HEK293T (cell line): ENCODE measurements at places on chromosomes 16 and 17.

DNA sequence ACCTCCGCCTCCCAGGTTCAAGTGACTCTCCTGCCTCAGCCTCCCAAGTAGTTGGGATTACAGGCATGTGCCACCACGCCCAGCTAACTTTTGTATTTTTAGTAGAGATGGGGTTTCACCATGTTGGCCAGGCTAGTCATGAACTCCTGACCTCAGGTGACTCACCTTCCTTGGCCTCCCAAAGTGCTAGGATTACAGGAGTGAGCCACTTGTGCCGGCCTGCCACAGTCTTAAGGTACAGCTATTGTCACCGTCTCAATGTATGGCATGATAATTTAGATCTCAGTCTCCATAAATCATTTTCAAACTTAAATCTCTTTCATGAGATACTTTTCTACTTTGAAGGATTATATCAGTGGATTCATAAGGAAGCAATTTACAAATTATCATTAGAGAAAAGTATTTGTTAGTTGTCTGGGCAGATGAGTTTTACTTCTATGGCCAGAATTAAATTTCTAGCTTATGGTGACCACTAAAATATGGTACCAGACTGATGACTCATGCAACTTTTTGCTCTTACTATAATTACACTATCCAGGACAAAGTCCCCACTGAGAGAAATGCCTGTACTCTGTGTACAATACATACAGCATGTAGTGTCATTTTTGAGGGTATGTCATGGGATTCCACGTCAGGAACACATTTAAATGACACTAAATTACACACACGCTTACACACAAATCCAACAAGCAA is 1230.3 kb upstream of the GOT2 start:
- no peak for DNase-seq

DNA sequence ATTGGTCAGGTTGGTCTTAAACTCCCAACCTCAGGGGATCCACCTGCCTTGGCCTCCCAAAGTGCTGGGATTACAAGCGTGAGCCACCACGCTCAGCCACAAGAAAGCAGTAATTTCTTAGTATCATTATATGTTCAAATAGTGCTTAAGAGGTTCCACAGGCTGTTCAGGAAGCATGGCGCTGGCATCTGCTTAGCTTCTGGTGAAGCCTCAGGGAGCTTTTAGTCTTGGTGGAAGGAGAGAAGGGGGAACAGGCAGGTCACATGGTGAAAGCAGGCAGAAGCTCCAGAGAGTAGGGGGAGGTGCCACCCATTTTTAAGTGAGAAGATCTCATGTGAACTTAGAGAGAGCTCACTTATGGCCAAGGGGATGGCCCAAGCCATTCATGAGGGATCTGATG is 3.7 kb upstream of the SEC14L1 start:
- DNase-seq: no peak

DNA sequence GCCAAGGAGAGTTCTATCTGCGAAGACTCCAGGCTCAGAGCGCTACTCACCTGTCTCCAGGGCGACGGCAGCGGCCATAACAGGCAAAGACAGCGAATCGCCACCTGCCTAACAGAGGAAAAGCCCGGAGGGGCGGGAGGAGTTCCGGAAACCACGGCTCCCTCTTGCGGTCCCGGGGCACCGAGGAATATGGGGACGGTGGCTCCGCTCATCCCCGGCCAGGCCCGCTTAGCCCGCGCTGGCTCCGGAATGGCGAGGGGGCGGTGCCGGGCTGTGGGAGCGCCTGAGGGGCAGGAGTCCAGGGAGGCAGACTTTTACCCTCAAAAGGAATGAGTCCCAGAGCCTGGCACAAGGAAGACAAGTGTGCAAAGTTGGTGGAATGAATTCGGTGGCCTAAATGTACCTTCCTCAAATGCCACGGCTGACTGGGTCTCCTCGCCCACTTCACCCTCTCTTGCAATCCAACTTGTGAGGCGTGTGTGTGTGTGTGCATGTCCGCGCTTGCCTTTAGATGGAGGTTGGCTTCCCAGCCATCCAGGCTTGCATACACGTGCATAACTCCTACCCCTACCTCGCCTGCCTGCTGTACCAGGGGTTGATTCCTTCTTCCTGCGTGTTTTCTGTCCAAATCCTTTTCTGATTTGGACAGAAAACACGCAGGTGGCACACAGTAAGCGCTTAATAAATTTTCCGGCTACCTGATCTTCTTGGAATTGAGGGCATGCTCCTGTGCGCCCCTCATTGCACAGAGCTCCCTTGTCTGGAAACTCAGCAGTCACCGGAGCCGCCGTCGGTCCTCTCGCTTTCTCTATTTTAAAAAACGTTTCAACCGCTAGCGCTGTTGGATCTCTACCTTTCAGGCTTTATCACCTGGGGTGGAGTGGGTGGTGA is 3.5 kb downstream of the C17orf100 start:
- DNase-seq: no peak

- no peak for DNase-seq
Measured at GRCh38 chr16:84924331-84925091, 86.8 kb downstream of the ZDHHC7 start.

GRCh38 chr16:65066651-65067050 is 55.2 kb downstream of the CDH11 start:
- no peak for DNase-seq

GRCh38 chr17:35618628-35619027 is 31.5 kb downstream of the AP2B1 start:
- no peak for DNase-seq

- DNase-seq: peak; percentile 3
Measured at GRCh38 chr17:42424991-42425610, 2.0 kb upstream of the CAVIN1 start.

GRCh38 chr17:56173026-56173425 is 19.8 kb downstream of the ANKFN1 start:
- no peak for DNase-seq

GRCh38 chr17:2034157-2034556 is 4.2 kb downstream of the DPH1 start:
- DNase-seq: no peak

GRCh38 chr17:40063187-40063771 is 514 bp downstream of the THRA start:
- peak; percentile 15 for DNase-seq

DNA sequence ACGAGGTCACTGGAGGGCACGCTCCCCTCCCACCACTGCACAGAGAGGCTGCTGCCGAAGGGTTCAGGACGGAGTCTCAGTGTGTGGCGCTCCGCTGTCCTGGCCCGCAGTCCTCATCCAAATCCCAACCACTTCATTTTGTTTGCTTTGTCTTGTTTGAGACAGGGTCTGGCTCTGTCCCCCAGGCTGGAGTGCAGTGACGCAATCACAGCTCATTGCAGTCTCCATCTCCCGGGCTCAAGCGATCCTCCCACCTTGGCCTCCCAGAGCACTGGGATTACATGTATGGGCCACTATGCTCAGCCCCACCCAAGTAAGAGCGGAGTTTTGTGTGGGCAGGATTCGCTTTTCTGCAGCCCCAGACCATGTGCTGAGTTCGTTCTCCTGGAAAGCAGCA is 12.7 kb downstream of the UNKL start:
- no peak for DNase-seq

DNA sequence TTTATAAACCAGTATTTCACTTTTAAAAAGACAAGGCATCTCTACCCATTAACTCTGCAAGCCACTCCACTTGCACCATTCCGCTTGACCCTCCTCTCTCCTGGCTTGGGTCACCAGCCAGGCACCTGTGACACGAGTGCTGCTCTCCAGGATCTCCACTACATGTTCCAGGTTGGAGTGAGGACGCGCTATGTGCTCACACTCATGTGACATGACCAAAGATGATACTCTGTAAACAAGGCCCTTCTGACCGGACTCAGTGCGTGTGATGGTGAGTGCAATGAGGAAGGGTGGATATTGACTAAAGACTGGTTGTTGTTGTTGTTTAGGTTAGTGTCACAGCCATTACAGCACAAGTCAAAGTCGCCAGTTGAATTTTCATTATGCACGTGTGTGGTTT is 192.7 kb downstream of the MRTFB start:
- DNase-seq: no peak

- DNase-seq: peak; percentile 96
Measured at GRCh38 chr17:1203111-1203966, 23.6 kb upstream of the ABR start.

- DNase-seq: no peak
Measured at GRCh38 chr17:38544839-38545209, 60.9 kb downstream of the SRCIN1 start.

- DNase-seq: no peak
Measured at GRCh38 chr16:29991571-29991904, 3.9 kb downstream of the HIRIP3 start.

DNA sequence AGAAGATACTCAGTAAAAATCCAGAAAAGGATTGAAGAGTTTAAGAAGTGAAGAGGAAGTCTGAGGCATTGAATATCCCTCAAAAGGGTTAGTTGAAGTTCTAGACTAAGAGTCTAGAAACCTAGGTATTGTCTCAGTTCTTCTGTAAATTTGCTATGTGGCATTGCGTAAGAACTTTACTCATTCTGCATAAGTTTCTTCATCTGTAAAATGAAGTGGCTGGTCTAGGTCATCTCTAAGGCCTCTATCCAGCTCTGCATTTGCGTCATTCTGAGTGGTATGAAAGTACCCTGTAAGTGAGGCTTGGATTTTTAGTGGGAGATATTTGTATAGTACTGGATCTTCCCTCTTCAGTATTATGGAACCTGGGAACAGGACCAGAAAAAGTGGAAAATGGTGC is 130.2 kb downstream of the MYO1D start:
- DNase-seq: no peak

DNA sequence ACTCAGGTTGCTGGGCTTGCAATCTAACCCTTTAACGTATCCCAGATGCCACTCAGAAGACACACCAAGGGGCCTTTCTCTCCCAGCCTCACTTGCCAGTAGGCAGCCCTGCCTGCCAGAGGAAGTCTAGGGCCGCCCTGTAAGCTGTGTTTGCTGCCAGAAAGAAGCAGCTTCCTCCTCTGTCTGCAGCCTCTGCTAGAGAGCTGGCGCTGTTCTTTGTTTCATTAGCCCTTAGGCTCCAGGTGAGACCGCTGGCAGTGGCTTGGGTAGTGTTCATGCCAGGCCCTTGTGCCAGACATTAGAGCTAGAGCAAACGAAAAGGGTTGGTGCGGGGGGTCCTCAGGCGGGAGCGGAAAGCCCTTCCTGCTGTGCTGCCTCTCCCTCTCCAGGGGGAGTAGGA is 8.9 kb downstream of the CTRL start:
- DNase-seq: no peak

- DNase-seq: no peak
Measured at GRCh38 chr16:75371171-75371570, 62.1 kb downstream of the CFDP1 start.

- no peak for DNase-seq
Measured at GRCh38 chr16:50747207-50747956, 5.5 kb downstream of the CYLD start.

- no peak for DNase-seq
Measured at GRCh38 chr17:41377546-41377945, 4.6 kb downstream of the KRT34 start.

DNA sequence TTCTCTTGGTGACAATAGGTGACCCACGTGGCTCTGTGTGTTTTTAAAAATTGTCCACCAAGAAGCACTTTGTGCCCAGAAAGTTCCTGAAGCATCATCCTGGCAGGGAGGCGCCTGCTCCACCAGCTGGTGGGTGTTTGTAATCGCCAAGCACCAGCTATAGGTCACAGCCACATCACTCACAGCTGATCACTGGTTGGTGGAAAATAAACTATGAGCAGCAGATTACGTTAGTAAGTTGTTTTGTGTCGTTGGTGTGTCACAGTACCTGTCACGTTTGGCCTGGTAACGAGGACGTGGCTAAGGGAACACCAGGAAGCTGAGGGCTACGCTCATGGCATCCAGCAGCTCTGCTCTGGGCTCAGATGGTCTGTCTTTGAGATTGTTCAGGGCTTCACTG is 10.1 kb downstream of the MRM3 start:
- no peak for DNase-seq

- no peak for DNase-seq
Measured at GRCh38 chr16:29922986-29923501, 3.0 kb downstream of the KCTD13 start.

GRCh38 chr17:58376472-58377000 is 24.5 kb upstream of the SUPT4H1 start:
- DNase-seq: no peak

DNA sequence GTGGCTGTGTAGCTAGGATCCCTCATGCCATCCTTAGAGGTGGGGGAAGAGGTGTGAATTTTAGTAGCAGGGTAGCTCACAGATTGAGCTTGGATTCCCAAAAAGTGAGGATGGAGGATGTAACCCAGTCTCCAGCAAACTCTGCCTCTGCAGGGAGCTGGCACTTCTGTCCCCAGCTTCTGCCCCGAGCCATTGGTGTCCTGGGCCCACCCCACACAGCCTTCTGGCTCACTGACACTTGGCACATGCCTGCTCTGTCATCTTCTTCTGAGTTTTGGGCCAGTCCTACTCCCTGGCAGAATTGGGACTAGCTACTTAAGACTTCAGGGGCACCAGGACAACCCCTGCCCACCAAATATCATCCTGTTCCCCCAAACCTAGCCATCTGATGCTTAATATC is 2.3 kb downstream of the CACNG5 start:
- DNase-seq: no peak

- DNase-seq: no peak
Measured at GRCh38 chr17:78897664-78898047, 5.3 kb downstream of the CEP295NL start.

- DNase-seq: peak; percentile 31
Measured at GRCh38 chr17:22703204-22703603, 1010.9 kb downstream of the KCNJ18 start.

DNA sequence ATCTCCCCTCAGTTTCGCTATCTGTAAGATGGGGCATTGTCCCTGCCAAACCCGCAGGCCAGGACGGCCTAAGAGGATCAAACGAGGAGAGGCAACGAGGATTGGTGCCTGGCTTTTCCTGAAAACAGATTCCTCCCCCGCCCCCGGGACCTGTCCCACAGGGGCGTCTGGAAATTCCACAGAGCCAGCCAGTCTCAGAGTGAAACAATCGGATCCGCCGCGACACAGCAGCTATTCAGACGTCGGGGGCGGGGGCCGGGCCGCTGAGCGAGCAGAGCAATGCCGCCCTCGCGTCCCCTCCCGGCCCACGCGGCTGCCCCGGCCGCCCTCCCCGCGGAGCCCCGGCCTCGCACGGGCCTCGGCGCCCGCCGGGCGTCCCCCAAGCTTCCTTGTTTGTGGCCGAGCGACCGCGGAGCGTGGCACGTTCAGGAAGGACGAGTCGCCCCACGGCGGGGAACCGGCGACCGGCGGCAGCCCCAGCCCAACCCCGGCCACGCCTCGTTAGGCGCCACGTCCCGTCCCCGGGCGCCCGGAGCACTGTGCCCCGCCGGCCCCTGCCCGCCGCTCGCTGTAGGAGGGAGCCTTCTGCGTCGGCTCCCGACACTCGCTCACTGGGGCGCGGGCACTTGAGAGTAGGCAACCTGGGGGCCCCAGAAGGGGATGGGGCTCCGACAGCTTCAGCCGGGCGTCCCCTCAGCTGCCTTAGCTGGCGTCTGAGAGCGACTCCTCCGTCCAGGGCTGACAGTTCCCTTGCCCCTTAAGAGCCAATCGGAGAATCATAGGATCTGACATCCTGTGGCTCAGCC is 29.6 kb upstream of the PHOSPHO1 start:
- DNase-seq: peak; percentile 67

DNA sequence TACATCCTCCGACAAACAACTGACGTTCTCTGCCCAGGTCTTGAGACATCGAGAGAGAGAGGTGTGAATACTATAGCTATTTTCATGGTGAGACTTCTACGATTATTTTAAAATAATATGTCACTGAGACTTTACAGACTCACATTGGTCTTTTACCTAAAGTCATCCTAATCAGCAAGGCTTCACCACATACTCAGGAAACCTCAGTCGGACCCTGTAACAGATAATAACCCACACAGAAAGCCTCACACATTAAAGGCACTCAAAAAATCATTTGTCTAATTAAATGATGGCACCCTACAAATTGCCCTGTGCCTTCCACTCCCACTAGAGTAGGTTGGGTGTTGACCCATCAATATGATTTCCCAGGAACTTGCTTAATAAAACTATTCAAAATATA is 19.8 kb upstream of the SLC39A11 start:
- no peak for DNase-seq
